T-cell (primary cell): ENCODE measurements at places on chromosomes 11 and 22.

DNA sequence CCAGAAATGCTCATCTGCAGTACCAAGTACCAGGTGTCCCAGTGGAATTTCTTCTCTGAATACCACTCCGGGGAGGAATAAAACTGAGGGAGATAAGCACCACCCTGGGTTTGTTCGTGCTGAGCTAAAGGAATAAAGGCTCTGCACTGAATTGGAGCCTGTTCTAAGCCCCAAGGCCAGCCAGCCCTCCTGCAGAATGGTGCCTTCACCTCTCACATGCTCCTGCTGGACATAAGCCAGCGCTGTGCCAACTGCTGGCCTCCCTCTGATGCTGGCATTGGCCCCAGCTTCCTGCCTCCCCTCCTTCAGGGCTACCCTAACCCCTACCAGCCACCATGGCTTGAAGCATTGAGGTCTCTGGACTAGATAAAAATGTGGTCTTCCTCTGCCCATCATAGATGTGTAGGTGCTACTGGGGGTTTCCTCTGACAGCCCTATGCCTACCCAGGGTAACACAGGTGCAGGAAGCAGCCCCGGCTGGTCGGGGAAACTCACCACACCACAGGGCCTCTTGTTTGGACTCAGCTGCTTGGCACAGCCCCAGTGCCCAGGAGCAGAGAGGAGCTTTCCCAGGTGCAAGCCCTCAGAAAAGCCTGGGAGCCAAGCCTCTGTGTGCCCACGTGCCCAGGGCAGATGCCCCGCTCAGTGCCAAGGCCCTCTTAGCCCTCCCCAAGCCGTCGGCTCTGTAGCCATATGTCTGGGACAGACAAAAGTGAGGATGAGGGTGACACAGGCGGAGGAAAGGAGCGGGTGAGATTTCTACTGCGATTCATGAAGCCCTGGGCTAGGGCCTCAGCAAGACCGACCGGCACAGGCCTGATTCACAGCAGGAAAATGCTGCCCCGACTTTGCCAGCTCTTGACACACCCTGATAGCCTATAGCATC lies 34.1 kb upstream of the JAM3 start:
- no peak for DNase-seq

DNA sequence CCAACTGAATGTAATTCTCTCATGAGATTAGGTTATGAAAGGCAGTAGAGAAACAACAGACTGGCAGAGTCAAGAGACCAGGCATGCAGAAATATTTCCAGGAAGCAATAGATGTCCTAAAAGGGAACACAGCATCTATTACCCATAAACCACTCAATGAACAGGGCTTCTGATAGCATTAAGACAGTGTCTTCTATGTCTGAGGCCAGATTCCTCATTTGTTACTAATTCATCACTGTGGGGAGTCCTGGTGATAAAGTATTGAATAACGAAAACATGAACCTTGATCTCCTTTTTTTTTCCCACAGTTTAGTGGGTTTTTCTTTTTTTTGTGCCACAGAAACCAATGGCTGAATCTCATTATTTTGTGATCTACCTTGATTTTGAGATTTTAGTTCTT lies 339.0 kb downstream of the METTL15 start:
- DNase-seq = no peak

DNA sequence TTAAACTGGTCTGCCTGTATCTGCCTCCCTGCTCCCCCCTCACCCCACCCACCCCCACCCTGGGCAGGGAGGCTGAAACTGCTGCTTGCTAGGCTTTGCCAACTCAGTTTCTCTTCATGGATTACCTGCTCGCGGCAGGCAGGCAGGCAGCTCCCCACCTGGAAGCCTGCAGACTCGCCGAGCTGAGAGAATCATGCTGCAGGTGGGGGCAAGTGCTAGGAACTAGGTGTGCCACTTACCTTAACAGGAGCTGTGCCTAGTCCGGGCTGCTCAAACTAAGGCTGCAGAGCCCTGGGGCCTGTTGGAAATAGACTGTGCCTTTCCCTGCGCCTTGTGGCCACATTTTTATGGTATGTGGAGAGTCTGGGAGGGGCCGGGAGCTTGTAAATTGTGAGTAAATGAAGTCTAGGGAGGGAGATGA lies 30.3 kb downstream of the MARK2 start:
- no peak for DNase-seq

GRCh38 chr11:47390422-47390760 lies 12.0 kb upstream of the SPI1 start:
- DNase-seq = no peak

- DNase-seq = no peak
Measured at GRCh38 chr11:25396847-25397246, 900.0 kb downstream of the LUZP2 start.

DNA sequence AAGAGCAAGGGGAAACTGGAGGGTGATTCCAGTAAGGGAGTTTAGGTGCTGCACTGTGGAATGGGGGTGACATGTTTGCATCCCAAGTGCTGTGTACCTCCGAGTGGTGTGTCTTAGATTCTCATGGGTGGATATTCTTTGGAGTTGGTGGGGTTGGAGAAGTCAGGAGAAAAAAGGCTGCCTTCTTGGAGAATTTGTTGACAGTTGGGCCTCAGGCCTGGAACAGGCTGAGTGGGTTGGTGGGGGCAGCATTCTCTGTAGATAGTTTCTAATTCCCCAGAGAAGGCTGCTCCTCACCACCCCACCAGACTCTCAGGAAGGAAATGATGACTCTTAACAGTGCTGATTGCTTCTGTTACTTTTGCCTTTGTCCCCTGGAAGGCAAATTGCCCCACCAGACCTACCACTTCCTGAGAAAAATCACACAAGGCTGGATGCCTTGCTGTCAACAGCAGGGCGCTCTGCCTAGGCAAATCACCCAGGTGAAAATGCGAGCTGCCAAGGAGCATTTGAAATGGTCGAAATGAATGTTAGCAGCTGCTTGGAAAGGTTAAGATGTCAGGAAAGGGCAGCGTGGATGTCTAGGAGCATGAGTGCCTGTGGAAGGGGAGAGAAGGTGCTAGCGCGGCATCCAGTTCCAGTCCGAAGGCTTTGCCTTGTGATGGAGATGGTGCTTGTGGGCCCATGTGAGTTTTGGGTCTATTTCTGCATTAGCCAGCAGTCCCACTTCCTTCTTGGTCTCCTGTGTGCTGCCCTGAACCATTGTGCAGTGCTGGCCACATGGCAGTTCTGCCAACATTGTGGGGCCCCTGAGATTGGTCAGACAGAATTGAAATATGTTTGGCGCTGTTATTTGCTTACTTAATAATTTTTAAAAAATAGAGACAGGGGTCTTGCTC lies 29.7 kb upstream of the SORL1-AS1 start:
- DNase-seq = peak; percentile 54

GRCh38 chr11:130002846-130003716 lies 446 bp upstream of the PRDM10 start:
- peak; percentile 85 for DNase-seq

GRCh38 chr11:78227921-78228320 lies 39.2 kb downstream of the USP35 start:
- no peak for DNase-seq

DNA sequence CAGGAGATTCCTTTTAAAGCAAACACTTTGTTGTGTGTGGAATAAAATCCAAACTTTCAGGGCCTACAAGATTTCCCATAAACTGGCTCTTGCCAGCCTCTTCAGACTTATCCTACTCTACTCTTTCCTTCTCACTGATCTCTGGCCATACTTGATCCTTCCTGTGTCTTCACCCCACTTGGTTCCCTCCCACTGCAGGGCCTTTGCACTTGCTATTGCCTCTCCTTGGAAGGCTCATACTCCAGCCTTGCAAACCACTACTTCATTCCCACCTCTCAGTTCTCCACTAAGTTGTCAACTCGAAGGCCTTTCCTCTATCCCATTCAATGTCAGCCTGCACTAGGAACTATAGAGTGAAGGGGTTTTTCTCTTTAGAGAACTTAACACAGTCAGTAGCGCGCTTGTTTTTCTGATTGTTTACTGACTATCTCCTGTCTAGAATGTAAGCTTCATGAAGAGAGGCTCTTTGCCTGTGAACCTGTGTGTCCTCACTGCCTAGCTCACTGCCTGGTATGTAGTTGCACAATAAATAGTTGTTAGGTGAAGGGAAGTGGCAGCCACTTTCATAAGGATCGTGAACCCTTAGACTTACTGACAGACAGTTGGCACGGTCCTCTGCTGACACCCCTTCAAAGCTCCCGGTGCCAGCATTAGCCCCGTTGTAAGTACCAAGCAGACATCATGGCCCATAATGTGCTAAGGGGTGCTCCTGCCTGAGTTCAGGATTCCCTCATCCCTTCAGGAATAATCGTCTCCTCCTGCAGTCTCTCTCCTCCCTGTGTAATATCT lies 833 bp upstream of the ME3 start:
- no peak for DNase-seq

DNA sequence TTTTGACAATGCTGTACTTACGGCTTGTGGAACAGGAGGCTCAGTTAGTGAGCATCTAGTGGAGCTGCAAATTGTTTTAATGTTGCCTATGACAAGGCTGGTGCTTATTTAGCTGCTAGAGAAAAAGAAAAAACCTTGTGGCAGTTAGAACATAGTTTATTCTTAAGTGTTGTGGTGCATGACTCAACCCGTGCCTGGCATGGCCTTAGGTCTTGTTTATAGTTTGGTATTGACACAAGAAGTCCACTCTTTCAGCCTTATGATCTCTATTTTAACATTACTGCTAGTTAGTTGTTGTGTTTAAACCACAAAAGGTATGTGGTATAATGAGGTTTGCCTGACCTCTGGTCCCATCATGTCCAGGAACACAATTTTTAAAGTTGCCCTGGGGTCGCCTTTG lies 744.6 kb downstream of the FAM181B start:
- no peak for DNase-seq

GRCh38 chr11:117528097-117528721 lies 200.6 kb downstream of the CEP164 start:
- no peak for DNase-seq

DNA sequence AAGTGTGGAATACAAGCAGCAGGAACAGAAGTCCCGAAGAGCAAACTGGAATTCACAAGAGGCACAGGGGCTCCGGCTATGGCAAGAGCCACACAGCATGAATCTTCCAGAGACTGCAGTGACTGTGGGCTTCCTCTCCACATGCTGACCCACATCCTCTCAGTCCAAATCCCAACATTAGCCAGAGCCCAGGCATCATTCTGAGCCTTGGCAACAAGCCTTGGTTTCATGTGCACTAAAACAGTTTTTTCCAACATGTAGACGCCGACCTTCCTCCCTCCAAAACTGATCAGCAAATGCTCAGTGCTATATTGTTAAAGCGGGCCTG lies 91.7 kb upstream of the CSNK2A3 start:
- no peak for DNase-seq

- no peak for DNase-seq
Measured at GRCh38 chr11:108863528-108863927, 198.7 kb downstream of the DDX10 start.

- DNase-seq = no peak
Measured at GRCh38 chr11:13189561-13190426, 87.8 kb upstream of the BMAL1 start.

DNA sequence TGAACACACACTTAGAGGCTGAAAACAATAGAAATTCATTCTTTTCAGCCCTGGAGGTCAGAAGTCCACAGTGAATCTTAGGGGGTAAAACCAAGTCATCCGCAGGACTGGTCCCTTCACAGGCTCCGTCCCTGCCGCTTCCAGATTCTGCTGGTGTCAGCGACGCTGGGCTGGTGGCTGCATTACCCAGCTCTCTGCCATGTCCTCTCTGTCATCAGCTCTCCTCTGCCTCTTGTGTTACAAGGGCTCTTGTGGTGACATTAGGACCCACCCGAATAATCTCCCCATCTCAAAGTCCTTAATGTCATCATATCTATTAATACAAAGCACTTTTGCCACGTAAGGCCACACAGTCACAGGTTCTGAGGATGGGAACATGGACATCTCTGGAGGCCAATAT lies 47.7 kb upstream of the ANO1 start:
- DNase-seq = no peak

DNA sequence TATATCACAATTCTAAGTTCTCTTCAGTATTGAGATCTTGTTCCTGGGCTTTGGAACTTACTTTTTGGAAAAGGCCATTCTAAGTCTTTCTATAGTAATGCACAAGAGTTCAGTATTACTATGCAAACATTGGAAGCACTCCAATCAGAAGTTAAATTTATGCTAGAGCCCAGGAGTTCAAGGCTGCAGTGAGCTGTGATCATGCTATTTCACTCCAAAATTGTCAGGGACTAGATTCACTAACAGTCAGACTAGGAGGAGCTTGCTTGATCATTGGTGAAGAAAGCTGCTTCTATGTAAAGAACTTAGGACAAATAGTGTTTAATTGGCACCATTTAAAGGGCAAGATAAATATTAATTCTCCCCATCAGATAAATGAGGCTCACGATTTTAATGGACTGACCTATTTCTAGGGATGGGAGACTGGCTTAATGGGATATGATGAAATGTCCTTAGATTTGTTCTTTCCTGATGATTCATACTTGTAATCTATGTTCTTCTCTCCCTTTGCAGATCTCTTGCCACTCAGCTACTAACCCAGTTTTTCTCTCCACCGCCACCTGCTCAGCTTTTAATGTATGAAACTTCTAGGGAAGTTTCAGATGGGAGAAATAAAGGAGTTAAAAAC lies 32.6 kb upstream of the TMEM123 start:
- no peak for DNase-seq

DNA sequence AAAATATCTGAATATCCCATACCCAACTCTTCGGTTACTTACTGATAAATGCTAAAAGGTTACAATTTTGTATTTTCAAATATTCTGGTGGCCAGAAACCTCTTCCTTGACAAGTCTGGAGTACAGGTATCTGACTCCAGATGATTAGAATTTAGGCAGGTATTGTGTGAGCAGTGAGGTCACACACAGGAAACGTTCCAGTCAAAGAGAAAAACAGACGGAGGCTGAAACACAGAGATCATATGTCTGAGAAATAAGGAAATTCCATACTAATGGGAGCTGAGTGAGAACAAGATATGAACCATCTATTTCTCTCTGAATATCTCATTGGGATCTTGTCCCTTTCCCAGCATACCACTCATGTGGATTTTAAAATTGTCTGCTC lies 89.4 kb upstream of the IGLL5 start:
- DNase-seq = no peak

DNA sequence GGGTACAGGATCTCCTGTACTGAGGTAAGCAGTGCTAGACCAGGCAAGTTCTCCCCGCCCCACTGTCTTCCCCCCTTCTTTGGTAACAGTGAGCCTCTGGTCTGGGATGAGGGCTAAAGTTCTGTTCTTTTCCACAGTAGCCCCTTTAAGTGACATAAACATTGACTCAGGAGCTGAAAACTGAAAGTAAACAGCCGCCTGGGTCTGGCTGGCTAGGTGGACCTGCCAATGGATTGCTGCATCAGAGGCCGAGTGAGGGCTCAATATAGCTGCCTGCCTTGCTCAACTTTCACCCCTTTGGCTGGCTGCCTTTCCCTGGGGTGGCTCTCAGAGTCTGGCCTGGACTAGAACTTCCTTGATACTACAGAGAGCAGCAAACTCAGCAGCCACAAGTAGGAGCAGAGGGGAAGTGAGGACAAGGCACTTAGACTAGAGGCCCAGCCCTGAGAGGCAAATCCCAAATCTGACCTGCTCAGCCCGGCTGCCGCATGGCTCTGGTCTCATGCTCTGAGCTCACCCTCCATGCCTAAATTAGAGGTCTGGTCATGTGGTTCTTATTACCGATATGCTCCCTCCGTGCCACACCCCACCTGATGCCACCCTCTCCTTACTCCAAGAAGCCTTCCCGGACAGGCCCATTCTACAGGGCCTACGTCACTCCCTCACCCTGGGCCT lies 9.6 kb upstream of the UCP3 start:
- DNase-seq = no peak
